Fibroblast of the conjunctiva (primary cell): ENCODE measurements at places on chromosomes 12 and 14.

- peak; percentile 97 for DNase-seq
These were observed 14.4 kb upstream of the CD27 start for GRCh38 chr12:6430124-6430989.

GRCh38 chr14:68956724-68957123, 22.4 kb downstream of the ACTN1 start:
- DNase-seq, result peak; percentile 20

DNA sequence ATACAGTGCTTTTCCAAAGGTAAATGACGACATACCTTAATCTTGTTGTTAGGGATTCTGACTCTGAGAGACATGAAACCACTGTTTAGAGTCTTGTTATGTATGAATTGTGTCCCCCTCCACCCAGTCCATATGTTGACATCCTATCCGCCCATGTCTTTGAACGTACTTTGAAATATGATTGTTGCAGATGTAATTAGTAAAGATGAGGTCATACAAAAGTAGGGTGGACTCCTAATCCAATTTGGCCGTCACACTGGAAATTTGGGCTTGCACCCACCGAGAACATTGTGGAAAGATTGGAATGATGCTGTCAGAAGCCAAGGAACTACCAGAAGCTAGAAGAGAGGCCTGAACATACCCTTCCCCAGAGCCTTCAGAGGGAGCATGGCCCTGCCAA, 62.2 kb downstream of the RGS6 start:
- DNase-seq, result no peak

DNA sequence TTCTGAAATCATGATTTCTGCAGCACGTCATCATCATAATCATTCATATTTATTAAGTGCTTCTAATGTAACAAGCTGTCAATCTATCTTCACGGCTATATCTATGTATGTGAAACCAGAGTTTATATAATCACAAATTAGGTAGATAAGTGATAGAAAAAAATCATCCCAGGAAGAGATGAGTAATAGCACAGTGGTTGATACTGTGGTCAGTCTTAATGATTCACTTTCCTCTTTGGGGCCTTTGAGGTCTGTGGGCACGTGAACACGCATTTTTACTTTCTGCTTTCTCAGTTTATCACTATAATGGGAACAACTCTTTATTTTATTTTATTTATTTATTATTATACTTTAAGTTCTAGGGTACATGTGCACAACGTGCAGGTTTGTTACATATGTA, 265.9 kb upstream of the NOVA1 start:
- DNase-seq, result no peak

- DNase-seq, result no peak
These were observed 89.2 kb upstream of the HSPB8 start for GRCh38 chr12:119089380-119090013.

DNA sequence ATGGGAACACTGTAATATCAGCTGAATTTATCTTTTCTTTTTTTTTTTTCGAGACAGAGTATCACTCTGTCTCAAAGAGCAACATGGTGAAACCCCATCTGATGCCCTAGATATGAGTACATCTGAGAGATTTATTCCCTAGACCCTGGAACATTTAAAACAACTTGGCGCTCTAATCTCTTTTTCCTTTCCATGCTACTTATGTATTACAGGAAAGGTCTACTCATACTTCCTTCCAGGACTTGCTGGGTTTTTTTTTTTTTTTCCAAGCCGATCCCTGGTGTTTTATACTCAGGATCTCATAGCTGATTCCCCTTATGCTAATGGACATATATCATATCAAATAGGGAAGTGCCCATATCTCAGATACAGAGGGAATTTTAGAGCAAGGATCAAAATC, 83.1 kb downstream of the MAPKAPK5 start:
- no peak for DNase-seq

DNA sequence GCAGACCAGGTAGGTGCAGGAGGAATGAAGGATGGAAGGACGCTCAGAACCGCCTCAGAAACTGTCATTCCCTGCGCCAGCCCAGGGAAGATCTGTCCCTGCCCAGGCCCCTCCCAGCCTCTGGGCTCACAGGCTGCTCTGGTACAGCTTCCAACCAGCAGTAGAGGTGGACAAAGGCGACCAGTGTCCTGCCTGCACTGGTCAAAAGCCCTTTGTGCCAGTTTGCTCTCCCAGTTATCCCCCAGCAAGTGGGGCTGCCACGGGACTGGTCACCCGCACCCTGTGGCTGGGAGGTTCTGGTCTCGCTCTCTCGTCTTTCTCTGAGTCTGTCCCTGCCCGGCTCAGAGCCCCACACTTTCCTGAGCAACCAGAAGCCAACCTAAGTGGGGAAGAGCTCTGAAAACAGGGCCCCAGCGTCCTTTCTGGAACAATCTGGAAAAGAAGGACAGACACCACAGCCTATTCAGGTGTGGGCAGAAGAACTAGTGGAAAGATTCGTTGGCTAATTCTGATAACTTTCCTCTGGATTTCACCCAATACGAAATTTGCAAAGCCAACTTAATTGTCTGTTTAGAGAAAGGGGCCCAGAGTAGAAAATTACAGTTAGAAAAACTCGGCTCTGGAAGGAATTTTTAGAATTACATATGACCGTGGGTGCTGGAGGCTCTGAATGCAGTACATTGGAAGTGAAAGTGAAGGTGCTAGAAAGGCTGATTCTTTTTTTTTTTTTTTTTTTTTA, 21.7 kb downstream of the SNRNP35 start:
- no peak for DNase-seq

DNA sequence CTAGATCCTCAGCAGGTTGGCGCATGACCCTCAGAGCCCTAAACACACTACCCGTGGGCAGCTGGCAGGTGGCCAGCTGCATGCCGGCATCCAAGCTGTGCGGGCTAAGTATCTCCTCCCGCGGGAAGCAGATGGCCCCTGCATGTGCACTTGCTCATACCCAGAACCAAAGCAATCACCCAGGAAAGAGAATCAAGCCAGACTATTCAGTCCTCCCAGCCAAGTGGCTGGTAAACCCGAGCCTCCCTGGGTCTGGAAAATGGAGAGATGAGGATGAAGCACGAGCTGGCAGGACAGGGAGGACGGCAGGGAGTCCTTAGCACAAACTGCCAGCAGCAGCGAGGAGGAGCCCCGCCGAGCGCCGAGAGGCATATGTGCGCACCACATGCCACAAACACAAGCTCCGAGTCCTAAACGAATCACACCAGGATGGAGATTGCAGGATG, 139.7 kb downstream of the RIMBP2 start:
- no peak for DNase-seq

GRCh38 chr12:84960918-84961317, 48.3 kb upstream of the SLC6A15 start:
- DNase-seq, result no peak
